Fibroblast of skin of abdomen (primary cell): ENCODE measurements at places on chromosomes 4 and X.

- no peak for DNase-seq
Observed at GRCh38 chr4:133943081-133943480, 258.5 kb downstream of the PABPC4L start.

GRCh38 chrX:51257490-51257889 is 75.1 kb upstream of the NUDT10 start:
- no peak for DNase-seq

- no peak for DNase-seq
Observed at GRCh38 chrX:140804292-140804691, 94.7 kb downstream of the LINC00632 start.

GRCh38 chr4:31999848-32000247 is 1279.7 kb downstream of the PCDH7 start:
- DNase-seq, result no peak

GRCh38 chr4:123516576-123516975 is 120.0 kb downstream of the SPRY1 start:
- DNase-seq, result no peak

DNA sequence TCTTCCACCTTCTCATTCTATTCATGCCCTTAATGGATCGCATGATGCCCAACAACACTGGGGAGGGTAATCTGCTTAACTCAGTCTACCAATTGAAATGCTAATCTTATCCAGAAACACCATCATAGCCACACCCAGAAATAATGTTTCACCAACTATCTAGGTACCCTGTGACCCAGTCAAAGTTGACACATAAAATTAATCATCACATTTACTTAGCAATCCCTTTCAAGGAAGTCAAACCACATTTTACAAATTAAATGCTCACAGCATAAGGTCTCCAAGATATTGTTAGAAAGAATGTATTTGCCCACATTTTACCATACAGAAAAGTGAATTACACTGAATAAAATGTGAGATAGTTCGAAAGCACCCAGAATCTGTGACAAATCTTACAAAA is 92.5 kb downstream of the PRSS12 start:
- no peak for DNase-seq

GRCh38 chr4:104272966-104273365 is 221.7 kb downstream of the CXXC4 start:
- no peak for DNase-seq

GRCh38 chrX:6002056-6002455 is 226.6 kb downstream of the NLGN4X start:
- no peak for DNase-seq

DNA sequence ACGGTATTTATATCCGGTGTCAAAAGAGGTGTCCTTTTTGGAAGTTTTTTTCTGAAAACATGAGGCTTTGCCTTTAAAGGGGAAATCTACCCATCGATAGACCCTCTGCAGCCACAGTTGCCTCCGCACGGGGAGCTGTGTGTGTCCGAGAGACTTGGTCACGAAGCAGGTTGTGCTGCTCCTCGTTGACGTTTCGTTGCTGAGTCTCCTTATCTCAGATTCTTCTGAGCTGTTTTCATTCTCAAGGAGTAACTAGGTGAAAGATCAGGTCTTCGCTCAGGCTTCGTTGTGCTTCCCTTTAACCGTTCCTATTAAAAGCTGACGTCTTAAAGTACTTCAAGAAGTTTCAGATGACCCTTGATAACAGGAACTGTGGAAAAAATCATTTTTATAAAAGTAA is 23.8 kb downstream of the TRMT44 start:
- DNase-seq, result no peak

GRCh38 chrX:97787849-97788248 is 904.1 kb downstream of the RPA4 start:
- DNase-seq, result no peak

- peak; percentile 63 for DNase-seq
Observed at GRCh38 chrX:22629105-22629725, 356.5 kb downstream of the CBLL2 start.

DNA sequence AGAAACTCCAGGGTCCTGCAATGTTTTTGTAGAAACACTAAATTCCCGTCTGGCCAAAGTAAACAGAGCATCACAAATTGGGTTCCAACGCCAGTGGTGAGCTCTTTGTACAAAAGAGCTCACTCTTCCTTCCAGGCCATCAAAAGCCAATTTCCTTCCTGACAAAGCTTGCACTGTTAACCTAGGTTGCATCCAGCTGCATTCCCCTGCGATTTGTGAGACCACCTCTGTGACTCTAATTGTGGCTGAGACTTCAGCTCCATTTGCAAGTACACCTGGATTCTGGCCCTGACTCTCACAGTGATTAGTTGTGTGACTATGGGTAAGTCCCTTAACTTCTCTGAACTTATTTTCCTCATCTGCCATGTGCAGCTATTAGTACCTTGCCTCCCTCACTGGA is 212.5 kb upstream of the CXorf66 start:
- no peak for DNase-seq

GRCh38 chrX:39459952-39460351 is 637.8 kb downstream of the BCOR start:
- no peak for DNase-seq

- no peak for DNase-seq
Observed at GRCh38 chr4:175062183-175062592, 144.0 kb downstream of the ADAM29 start.

GRCh38 chrX:65600106-65600505 is 65.5 kb upstream of the LAS1L start:
- no peak for DNase-seq

- no peak for DNase-seq
Observed at GRCh38 chr4:32562010-32562409, 1841.8 kb downstream of the PCDH7 start.

DNA sequence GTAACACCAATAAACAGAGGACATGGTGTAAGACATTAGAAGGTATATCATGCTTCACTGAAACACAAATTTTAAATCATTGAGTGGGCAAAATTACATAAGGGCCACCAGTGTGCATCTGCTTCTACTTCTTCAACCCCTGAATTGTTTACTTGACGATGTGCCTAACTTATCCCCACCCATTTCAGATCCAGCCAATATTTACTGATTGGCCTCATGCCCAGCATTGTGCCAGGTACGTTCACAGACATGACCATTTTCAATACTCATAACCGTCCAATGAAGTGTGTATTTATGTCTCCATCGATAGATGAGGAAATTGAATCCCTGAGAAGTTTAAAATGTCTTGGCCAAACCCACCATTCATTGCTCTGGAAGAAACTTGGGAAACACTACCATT is 208.3 kb upstream of the MID1 start:
- DNase-seq, result no peak

DNA sequence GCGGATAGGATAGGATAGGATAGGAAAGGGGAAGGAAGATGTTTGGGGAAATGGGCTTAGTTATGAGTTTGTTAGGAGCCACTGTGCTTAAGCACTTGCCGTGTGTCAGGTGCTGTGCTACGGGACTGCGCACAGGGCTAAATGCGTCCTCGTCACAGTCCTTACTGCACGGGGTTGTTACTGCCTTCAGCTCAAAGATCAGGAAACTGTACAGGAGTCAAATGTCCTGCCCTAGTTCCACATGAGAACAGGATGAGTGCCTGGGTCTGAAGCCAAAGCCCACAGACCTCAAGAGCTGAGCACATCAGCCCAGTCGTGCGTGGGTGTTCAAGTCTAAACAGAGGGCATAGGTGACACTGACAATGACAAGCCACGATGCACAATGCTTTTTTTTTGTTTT is 15.0 kb downstream of the ACSL1 start:
- DNase-seq, result no peak

DNA sequence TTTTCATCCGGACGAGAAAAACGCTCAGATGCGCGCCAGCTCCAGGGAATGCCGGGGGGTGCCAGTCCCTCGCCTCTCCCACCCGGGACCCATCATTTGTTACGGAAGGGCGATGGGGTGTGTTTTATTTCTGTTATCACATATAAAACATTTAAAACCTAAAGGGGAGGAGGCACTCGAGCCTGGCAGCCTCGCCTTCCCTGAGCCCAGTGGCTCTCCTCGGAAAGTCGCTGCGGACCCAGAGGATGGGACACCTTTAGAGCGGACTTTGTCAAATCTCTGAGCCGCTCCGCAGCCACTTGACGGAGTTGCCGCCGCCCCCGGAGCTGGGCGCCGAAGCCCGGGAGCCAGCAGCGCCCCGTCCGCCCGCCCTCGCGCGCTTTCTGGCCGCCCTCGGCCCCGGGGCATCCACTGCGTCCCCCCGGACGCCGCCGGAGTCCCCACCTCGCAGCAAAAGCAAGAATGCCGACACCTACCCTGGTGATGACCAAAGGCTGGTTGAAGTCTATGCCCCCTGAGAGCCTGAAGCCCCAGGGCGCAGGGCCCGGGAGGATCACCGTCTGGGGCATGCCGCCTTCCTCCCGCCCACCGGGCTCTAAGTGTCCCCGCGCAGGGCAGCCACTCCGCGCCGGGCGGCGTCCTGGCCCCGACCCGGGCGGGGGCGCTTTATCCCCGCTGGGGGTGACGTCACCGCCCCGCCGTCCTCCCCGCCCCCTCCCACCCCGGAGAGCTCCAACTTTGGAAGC is at the start of gene PDLIM3:
TSS of gene PDLIM3 (minus strand) at position 642 of the 746 bp plus-strand sequence. CDS start at position 569, 73 bp downstream.
- peak; percentile 33 for DNase-seq

DNA sequence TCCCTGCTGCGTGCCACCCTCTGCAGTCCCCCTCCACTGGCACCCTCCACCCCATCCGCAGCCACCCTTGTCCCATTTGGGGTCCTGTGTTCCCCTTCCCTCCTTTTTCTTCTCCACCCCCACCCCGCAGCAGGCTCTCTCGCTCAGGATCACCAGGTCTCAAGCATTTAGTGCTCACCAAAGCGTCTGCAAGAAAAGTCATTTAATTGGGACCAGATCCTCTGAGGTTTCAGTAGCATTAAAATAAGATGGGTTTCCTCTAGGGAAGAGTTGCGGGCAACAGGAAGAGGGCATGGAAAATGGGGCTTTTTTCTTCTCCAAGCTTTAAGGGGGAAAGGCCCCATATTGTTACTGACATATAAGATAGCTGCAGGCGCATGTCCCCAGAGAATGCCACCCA is 4.9 kb upstream of the HAUS7 start:
- DNase-seq, result peak; percentile 50

GRCh38 chrX:72029483-72030411 is 102.0 kb downstream of the RTL5 start:
- DNase-seq, result peak; percentile 92

GRCh38 chr4:22246847-22247246 is 269.0 kb downstream of the ADGRA3 start:
- DNase-seq, result no peak

- DNase-seq, result peak; percentile 15
Observed at GRCh38 chrX:17737986-17738713, 857 bp downstream of the SCML1 start.

DNA sequence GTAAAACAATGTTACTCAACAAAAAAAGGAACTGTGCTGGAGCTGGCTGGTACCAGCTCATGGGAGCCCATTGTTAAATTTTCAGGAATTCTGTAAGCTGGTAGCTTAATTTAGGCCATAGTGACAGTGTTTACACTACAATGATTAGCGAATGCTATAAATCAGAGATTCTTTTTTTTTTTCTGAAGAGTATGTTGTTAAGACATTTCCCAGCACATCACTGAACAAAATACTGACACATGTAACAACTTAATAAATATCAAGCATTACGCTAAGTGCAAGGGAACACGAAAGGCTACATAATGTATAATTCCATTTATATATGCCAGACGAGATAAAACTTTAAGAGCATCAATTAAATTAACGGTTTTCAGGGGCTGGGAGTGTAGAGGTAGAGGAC is 4.4 kb downstream of the WDFY3 start:
- DNase-seq, result no peak

- no peak for DNase-seq
Observed at GRCh38 chr4:176309046-176309445, 10.7 kb upstream of the SPCS3 start.

DNA sequence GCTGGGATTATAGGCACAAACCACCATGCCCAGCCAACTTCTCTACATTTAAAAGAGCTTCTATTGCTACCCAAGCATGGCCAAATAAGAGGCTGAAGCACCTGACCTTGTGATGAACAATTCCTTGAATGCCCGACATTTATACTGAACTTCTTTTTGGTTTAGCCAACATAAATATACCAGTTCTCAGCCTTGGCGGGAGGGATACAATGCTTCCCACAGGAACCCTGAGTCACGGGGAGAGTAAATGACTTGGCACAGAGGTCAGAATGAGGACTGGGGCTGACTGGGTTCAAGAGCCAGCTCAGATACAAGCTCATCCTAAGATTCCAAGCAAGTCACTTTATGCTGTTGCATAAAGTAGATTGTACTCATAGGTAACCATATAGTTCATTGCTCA is 6.1 kb downstream of the HOPX start:
- no peak for DNase-seq

GRCh38 chr4:48778431-48779094 is 1.5 kb downstream of the FRYL start:
- peak; percentile 49 for DNase-seq

DNA sequence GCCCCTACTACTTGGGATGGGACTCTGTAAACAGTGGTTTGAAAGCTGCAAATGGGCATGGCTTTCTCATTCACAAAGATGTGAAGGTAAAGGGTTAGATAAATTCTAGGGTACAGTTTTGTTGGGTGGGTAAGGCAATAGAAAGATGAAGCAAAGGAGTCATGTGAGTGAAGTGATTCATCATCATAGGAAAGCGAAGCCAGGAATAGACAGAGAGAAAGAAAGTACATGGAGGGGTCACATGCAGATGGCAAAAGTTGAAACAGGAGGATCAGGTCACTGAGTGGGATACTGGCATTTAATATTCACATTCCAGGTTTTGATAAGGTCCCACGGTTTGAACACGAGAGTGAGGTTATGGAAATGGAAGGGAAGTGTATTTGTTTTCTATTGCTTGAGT is 8.2 kb upstream of the ABCG2 start:
- no peak for DNase-seq

GRCh38 chrX:35507701-35508100 is 290.4 kb upstream of the MAGEB16 start:
- no peak for DNase-seq

- DNase-seq, result peak; percentile 30
Observed at GRCh38 chr4:27692158-27692557, 831.5 kb downstream of the STIM2 start.

- DNase-seq, result peak; percentile 29
Observed at GRCh38 chr4:159366966-159367780, 264.3 kb downstream of the RAPGEF2 start.

- DNase-seq, result no peak
Observed at GRCh38 chrX:130418740-130419139, 17.0 kb downstream of the RBMX2 start.

GRCh38 chrX:150085881-150086280 is 147.6 kb upstream of the EOLA2 start:
- peak; percentile 38 for DNase-seq

DNA sequence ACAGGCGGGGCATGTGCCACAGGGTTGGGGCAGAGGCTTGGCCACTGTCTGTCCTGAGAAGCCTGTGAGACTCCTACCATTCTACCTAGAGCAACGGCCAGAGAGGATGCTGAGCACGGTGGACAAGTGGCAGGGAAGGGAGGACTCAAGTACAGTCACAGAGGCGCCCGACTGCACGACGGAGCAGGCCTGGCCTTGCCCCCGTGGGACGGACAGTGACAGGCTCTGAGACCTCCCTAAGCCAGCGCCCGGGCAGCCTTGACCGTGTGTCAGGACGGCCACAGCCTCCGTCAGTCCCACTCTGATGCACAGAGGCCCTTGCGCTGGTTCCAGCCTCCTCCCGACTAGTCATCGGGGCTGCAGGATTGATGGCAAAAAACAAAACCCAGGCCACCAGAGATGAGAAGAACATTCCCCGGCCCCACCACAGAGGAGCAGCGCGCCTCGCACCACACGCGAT is 36.7 kb upstream of the MXD4 start:
- no peak for DNase-seq

GRCh38 chrX:13760426-13760825 is 25.9 kb downstream of the OFD1 start:
- DNase-seq, result no peak

GRCh38 chr4:173314715-173315114 is 19.4 kb downstream of the HMGB2 start:
- DNase-seq, result no peak

GRCh38 chr4:181517491-181517890 is 725.7 kb upstream of the TENM3 start:
- peak; percentile 14 for DNase-seq
